Right forelimb (tissue), 1 donor: ENCODE measurements at places on chromosomes 13 and 19.

- no peak for DNase-seq
Measured at GRCh38 chr13:40120288-40120687, 464.8 kb downstream of the COG6 start.

DNA sequence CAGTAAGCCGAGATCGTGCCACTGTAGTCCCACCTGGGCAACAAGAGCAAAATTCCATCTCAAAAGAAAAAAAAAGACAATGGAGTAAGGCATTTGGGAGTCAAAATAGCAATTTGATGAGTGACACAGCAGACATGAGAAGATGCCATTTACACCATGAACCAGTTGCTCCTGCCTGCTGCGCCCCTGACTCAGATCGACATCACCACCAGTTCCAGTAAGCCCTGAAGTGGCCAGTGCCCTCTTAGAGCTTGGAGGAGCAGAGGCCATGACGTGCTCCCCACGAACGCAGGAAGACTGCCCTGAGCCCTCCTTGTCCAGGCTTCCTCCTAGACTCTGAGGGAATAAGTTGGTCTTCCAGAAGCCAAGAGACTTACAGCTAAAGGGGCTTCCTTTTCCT is 339.2 kb downstream of the MYO16 start:
- DNase-seq: no peak

- no peak for DNase-seq
Measured at GRCh38 chr13:63636316-63636993, 2220.8 kb upstream of the PCDH20 start.

DNA sequence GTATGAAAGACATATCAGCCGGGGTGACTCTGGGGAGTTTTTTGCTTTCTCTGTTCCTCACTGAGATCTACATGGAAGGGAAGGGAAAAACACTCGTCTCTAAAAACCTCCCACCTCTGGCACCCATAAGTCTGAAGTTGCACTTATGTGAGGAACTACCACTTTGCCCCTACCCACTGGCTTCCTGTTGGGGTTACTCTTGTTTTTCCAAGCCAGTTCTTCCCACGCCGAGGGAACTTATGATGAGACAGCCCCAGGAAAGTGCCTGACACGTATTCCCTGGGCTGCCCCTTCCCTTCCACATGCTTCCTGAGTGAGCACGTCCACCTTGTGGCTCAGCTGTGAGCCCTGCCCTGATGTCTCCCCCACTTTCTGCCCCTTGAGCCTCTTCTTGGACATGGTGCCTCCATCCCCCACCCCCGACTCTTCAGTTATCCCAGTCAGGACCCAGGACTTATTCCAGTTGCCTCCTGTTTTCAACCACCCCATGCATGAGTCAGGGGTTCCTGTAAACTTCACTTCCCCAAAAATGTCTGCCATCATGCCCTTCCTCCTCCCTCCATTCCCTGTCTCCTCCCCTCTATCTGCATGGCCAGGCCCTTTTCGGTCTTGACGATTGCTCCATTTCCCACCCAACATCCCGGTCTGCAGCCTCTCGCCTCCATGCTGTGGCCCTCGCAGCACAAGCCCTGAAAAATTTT is 5.1 kb upstream of the SIGLEC7 start:
- no peak for DNase-seq
